ENCODE measurements at places on chromosomes 11 and 22.
A peak's percentile ranks its signal among the peaks of the same experiment; 100 is the strongest.

- no peak for DNase-seq
Measured at GRCh38 chr22:23117891-23118646, 23.7 kb downstream of the RSPH14 start.

GRCh38 chr22:41308054-41308453 is 6.7 kb downstream of the ZC3H7B start:
- DNase-seq: no peak

DNA sequence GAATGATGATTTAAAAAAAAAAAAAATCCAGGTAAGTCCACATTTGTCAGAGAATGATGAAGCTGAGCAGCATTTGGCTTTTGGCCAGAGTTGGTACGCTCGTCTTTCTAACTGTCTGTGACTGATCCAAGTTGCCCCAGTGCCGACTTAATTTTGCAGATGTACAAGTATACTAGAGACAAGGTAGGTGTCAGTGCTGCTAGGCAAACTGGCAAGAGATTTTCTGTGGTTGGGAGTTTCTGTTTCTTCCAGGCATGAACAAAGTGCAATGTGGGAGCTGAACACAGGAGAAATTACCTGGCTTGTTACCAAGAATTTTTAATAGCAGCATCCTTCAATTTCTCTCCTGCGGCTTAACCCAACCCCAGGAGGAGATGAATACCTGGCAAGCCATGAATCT is 307.7 kb downstream of the BUD13 start:
- no peak for DNase-seq

- no peak for DNase-seq
Measured at GRCh38 chr11:43690929-43691725, 10.6 kb downstream of the HSD17B12 start.

GRCh38 chr11:68528630-68529029 is 68.1 kb downstream of the PPP6R3 start:
- DNase-seq: no peak

- no peak for DNase-seq
Measured at GRCh38 chr11:59990421-59990820, 26.6 kb upstream of the OOSP4B start.

DNA sequence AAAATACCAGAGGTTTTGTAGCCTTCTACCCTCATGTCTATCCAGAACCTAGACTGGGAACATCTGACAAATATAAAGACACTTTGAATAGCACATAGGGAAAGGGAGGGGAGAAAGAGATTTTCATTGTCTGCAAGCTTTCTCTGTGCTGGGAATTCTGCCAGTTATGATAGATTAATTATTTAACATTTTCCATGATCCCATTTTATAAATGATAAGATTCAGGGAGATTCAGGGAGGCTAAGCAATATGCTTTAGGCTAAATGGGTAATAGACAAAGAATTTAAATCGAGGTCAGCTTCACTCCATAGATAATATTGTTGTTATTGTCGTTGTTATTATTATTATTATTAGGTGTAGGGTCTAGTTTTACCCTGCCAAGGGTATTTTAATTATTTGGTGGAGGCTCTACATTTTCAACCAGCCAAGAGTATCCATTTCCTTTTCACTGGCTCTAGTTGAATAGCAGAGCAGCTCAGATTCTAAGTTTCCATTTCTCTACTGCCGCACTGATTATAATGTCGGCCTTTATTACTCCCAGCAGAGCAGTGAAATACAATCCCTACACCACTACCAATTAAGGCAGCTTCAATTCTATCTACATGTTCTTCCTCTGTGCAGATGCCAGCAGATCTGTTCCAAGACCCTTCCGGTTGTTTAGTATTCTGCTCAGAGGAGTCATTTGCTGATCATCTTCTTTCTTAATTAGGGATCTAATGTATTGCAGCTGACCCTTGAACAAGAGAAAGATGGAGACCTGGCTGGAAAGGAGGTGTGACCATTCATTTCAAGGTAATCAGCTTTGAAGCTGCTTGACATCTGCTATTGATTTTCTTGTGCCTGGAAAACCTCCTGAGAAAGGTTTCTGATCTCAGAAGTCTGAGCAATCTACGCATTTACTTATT is 23.8 kb upstream of the SYN3 start:
- DNase-seq: no peak

DNA sequence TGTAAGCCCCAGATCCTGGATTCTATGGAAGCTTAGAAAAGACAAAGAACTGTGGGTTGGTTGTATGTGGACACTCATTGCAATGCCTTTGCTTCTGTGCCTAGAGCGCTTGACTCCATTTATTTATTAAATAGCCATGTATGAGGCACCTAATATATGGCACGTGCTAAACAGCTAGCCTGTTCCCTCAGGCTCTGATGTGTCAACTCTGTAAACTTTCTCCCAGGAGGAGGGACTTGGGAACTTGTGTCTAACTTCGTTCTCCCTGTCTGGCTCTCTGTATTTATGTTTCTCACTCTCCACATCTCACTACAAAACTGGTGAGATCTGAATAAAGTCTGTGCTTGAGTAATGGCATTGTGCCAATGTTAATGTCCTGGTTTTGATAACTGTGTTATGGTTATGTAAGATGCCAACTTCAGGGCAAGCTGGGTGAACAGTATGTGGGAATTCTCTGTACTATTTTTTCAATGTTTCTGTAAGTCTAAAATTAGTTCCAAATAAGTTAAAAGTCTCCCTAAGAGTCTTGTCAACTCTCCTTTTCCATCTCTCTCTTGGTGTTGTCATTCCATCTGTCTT is 34.1 kb upstream of the ZBTB16 start:
- DNase-seq: peak; percentile 8

DNA sequence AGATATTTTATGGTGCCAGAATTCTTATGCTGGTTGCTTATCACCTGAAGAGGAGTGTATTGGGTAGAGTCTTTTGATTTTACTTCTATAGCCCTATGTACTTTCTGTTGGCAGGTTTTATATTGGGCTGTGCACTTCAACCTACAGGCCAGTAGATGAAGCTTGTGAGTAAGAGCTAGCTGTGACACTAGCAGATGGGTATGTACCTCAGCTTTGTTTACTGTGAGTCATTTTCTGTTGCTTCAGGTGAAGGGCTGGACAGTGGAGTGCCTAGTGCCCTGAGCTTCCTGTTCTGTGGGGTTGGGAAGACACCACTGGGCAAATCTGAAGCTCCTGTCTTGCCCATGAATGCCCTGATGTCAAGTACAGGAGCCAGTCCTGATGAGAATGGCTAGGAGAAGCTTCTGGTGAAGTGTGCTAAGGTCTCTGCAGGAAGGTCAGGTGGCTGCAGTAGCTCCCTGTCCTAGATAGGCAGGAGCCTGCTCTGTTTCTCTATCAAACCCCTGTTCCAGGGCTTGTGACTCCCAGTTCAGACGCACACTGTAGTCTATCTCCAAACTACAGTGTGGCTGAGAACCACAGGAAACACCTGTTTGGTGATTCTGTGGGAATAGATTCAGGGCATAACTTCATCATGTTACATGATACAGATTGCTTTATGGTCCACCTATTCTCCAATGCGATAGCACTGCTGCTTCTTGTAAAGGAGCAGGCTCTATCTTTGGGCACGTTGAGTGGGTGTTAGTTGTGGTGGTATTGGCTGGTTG is 755.7 kb downstream of the KCNA4 start:
- peak; percentile 95 for DNase-seq

- DNase-seq: no peak
Measured at GRCh38 chr11:36683818-36684217, 85.8 kb upstream of the RAG2 start.

- no peak for DNase-seq
Measured at GRCh38 chr11:22681281-22681812, 14.9 kb downstream of the GAS2 start.

GRCh38 chr11:134724106-134724778 is 312.2 kb upstream of the B3GAT1 start:
- no peak for DNase-seq

- DNase-seq: peak; percentile 39
Measured at GRCh38 chr22:40178417-40179409, 988 bp downstream of the TNRC6B start.

DNA sequence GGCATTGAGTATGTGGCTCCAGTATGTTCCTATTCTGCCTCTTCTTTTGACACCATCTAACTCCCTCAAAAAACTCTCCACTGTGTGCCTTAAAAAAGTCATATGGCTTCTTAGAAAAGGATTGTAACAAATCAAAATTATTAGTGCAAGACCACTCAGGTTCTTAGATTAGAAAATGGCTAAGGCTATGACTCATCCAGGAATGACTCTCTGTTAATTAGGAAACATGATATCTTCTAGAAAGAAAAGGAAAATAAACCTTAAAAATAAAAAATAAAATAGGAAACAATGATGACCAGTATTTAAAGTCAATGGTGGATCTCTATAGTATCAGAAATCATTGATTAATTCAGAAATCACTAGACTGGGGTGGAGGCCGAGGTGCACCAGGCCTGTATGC is 21.7 kb downstream of the SLC25A17 start:
- DNase-seq: peak; percentile 13

- peak; percentile 96 for DNase-seq
Measured at GRCh38 chr22:24270556-24271385, at the start of gene SPECC1L. SPECC1L (plus strand) TSS chr22:24270831; CDS start chr22:24302232, 31,401 bp downstream.

- peak; percentile 72 for DNase-seq
Measured at GRCh38 chr11:12842933-12843636, 166.0 kb upstream of the RASSF10 start.

GRCh38 chr11:17905477-17905876 is 107.4 kb downstream of the SERGEF start:
- no peak for DNase-seq

- no peak for DNase-seq
Measured at GRCh38 chr11:134459246-134460061, 47.4 kb upstream of the B3GAT1 start.

DNA sequence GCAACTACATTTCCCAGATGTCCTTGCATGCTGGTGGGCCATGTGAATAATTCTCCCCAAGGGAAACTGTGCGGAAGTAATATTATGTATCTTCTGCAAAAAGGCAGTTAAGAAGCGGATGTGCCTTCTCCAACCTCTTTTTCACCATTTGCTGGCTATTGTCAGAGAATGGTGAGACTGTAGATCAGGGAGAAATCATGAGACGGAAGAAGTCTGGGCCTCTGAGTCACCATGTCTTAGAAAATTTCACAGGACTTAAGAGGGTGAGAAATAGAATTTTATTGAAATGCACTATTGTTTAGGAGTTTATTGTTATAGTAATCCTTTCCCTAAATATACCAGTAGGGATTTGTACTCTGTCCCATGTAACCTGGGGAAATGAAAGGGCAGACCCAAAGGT is 298.7 kb upstream of the ZC3H12C start:
- no peak for DNase-seq

DNA sequence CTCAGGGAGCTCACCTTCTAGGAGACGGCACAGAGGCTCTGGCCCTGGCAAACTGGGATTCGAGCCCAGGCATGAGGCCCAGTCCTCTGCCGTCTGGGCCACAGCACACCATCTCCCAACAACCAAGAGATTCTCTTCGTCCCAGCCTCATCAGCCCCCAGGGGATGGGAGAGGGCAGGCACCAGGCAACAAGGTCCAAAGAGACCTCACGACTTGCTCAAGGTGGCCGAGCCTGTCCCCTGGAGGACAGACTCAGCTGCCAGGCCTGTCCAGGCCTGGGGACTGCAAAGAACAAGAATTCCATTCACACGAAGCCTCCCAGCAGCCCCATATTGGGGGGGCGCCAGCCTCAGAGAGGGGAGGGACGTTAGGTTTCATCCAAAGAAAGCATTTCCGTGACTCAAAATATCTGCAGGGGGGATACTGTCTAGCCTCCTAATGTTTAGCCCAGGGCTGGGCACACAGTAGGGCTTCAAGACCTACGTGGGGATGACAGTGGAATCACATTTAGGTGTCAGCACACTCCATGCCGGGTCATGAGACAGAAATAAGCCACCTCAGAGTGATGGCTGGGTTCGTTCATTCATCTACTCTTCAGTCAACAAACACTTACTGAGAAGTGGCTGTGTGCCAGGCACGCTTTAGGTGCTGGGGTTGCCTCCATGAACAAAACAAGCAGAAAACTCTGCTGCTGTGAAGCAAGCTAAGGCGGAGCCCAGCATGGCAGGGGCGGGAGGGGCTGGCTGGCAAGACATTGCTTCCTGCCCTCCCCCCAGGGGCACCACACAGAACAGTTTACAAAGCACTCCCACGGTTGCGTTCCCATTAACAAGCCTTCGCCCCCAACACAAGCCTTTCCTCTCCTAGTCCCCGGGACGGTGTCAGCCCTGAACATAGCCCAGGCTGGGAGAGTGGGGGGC is 1.2 kb downstream of the CARNS1 start:
- DNase-seq: peak; percentile 73

DNA sequence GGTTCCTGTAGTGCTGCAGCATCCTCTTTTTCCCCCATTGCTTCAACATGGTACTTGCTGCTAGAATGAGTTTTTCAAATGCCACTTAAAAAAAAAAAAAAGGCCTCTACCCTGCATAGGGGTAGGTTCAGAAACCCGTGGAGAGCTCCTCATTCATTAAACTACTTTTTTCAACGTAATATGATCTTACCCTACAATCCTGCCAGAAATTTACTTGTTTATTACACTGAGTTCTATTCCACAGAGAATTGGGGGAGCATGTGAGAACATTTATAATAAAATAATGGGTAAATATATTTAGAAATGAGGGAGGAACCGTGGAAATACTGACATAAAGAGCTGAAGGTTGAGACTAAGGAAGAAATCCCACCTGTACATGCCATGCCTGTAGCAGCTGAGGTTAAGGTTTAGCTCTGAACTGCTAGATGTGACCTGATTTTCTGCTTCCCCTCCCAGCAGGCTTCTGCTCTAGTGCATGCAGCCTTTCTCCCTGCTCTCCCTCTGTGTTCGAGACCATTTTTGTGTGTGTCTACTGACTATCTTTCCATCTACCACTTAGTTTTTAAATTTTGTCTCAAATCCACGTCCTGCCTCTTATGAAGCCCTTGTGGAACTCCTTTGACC is 225.7 kb downstream of the DDX10 start:
- no peak for DNase-seq

DNA sequence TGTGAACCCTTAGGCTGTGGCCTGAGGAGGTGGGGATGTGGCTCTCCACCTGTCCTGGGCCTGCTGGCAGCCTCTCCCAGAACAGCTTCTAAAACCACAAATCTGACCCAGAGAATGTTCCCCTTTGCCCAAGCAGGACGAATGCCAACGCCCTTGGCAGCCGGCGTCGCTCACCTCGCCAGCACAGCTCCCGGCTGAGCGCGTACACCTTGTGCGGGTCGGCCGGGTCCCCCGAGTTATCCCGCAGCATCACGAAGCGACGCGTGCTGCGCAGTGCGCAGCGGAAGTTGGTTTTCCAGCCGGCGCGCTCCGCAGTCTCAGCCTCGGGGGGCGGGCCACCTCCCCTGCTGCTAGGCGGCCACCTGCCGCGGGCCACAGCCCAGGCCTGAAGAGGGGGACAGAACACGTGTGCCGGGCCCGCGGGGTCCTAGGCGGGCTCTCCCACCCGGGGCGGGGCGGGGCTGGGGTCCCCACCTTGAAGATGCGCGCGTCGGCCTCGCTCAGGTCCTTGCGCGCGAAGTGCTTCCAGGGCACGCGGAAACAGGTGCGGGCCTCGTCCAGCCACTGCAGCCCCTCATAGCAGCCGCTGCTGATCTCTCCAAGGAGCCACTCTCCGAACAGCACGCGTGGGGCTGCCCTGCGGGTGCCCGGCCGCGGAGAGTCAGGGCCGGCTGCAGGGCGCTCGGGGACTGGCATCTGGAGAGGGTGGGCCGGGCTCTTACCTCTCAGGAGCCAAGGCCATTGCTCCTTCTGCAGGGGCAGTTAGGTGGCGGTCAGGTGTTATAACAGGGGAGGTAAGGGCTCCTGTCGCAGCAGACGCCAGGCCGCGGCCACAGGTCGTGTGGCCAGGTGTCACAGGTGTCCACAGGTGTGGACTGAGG is 887 bp downstream of the IRF7 start:
- DNase-seq: peak; percentile 17

- DNase-seq: no peak
Measured at GRCh38 chr22:39422101-39422500, 22.5 kb downstream of the TAB1 start.

- no peak for DNase-seq
Measured at GRCh38 chr11:79321263-79321662, 119.6 kb downstream of the TENM4 start.

GRCh38 chr11:107473792-107474191 is 16.2 kb upstream of the CWF19L2 start:
- no peak for DNase-seq
